ENCODE measurements at places on chromosomes 11 and 22.
A peak's percentile ranks its signal among the peaks of the same experiment; 100 is the strongest.

DNA sequence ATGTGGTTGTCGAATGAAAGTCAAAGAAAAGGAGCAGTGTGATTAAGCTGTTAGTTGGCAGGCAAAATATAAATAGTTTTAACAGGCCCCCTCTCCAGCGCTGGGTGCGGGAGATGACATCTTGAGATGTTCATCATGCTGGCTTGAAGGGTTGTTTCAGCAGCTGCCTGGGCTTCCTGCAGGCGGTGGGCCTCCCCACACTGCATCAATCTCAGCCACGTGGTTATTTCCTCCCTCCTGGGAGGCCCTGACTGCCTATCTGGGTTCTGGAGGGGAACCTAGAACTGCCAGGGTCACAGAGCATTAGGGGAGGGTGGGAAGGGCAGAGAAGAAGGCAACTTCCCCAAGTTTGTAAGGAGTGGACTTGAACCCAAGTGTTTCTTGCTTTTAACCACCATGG, 173.3 kb upstream of the SYT13 start:
- DNase-seq, result no peak

GRCh38 chr11:17478070-17478469, 1.4 kb upstream of the ABCC8 start:
- DNase-seq, result no peak

DNA sequence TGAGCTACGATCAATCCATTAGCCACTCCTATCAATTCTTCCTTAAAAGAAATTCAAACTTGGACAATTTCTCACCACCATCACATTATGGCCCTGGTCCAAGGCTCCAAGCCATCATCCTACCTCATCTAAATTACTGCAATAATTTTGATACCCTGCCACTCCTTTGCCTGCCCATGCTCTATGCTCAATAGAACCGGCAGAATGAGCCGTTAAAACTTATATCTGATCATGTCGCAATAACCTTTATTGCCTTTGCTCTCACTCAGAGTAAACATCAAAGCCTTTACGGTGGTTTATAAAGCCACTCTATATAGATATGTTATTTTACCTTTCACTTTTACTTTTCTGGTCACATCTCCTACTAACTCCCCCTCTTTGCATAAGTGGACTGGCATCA, 2392.1 kb upstream of the RAG2 start:
- no peak for DNase-seq

- DNase-seq, result no peak
These were observed 464.7 kb downstream of the INSC start for GRCh38 chr11:15579287-15580001.

GRCh38 chr11:79485694-79486093, 44.9 kb upstream of the TENM4 start:
- DNase-seq, result no peak

DNA sequence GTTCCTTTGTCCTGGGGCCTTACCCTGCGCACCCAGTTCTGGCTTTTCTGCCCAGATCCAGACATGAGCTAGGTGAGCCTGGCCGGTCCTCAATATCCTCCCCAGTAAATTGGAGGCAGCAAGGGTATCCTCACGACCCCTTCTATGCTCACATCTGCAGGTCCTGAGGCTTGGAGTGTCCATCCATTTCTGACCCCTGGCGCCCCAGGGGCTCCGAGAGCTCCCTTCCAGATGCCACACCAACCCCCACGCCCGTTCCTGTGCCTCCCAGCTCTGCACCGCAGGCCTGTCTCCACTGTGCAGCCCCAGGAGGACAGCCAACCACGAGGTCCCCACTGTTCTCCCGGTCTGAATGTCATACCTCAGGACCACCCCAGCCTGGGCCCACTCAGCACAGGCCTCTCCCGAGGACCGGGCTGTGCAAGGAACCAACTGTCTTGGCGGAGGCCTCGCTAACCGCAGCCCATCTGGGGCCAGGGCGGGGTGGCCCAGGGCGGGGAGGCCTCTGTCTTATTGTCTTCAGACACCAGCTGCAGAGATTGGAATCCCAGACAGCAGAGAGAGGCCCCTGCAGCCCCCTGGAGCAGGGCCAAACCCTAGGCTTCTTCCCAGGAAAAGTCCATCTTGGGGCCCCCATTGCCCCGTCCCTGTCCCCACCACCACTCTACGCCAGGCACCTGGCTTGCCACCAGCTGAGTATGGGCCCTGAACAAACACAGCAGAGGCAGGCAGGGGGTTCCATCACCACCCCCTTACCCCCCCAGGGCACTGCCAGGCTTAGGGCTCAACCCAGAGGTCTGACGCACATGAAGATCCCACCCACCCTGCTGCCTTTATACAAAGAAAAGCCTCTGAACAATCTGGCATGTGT, 39.3 kb downstream of the ALX4 start:
- no peak for DNase-seq

- DNase-seq, result peak; percentile 20
These were observed 1.0 kb upstream of the FNBP4 start for GRCh38 chr11:47768101-47768612.

GRCh38 chr11:72655014-72655413, 19.2 kb downstream of the PDE2A start:
- no peak for DNase-seq

DNA sequence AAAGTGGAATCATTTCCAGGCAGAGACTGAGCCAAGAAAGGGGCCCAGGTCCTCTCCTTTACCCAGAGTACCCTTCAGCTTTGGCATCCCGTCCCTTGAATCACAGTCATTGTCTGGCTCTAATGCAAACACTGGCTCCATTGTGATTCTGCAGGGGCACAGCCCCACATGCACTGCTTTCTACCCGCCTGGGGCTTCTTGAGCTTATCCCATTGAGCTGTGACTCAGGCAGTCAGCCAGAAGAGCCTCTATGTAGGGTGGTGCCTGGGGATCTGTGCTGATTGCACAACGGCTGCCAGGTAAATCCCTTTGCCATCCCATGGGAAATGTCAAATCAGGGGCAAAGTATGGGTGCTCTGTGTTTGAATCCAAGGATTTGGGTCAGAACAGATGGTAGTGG, 88.9 kb downstream of the RASSF10 start:
- no peak for DNase-seq

- no peak for DNase-seq
These were observed 3.9 kb downstream of the LRRC10B start for GRCh38 chr11:61512435-61512834.

DNA sequence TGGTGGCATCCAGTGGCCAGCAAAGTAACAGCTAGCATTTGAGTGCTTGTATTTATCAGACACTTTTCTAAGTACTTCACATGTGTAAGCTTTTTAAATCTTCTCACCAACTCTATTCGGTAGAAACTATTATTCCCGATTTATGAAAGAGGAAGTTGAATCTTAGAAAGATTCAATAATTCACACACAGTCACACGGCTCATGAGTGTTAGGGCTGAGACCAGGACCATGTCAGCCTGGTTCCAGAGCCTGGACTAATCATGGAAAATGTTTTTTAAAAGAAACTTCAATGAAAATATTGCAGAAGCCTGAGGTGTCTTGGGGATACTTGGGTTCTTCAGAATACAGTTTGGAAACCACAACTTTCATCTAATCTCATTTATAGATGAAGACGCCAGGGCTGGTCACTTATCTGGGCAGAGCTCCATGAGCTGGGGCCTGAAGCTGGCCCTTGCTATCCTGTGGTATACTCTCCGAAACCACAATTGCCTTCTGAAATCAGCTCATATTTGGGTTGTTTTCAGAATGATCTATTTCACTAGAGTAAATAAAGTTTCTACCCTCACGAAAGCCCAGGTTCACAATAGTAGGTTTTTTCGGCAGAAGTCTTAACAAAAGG, 4.3 kb upstream of the CRTAM start:
- no peak for DNase-seq

GRCh38 chr11:100635194-100635593, 51.9 kb upstream of the ARHGAP42 start:
- DNase-seq, result no peak

DNA sequence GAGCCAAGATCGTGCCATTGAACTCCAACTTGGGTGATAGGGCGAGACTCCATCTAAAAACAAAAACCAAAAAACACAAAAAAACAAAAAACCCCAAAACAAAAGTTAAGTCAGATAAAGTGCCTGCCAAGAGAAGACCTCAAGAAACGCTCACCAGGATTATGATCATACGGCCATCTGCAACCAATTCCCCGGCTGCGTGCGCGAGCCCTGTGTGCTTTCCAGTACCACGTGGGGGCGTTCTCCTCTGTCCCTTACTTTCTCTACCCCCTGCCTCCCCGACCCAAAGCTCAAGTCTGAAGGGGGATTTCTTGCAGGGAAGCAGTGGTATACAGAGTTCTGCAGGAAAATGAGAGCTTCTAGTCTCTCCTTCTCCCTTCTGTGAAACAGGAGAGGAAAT, 10.5 kb upstream of the RPS19BP1 start:
- DNase-seq, result no peak

- DNase-seq, result peak; percentile 75
These were observed 61.8 kb downstream of the SLC22A12 start for GRCh38 chr11:64652586-64653387.

DNA sequence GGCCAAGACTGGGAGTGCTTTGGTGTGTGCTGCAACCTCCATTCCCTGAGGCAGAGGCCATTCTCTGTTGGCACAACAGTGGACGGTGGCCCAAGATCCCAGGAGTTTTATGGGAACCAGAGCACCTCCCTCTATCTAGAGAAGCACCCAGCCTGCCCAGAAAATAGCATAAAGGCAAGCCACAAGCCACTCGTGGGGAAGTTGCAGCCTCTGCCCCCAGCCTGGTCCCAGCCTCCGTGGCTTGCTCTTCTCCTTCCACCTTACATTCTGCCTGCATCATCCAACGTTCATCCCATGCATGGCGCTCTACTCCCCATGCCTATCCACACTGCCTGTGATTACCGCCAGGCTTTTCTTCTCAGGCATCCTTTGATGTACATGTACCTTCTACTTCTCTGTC, 15.8 kb downstream of the IL17RA start:
- no peak for DNase-seq

GRCh38 chr11:133219543-133219942, 312.8 kb downstream of the OPCML start:
- no peak for DNase-seq

- DNase-seq, result no peak
These were observed 54.4 kb upstream of the JAM3 start for GRCh38 chr11:134014511-134014910.

DNA sequence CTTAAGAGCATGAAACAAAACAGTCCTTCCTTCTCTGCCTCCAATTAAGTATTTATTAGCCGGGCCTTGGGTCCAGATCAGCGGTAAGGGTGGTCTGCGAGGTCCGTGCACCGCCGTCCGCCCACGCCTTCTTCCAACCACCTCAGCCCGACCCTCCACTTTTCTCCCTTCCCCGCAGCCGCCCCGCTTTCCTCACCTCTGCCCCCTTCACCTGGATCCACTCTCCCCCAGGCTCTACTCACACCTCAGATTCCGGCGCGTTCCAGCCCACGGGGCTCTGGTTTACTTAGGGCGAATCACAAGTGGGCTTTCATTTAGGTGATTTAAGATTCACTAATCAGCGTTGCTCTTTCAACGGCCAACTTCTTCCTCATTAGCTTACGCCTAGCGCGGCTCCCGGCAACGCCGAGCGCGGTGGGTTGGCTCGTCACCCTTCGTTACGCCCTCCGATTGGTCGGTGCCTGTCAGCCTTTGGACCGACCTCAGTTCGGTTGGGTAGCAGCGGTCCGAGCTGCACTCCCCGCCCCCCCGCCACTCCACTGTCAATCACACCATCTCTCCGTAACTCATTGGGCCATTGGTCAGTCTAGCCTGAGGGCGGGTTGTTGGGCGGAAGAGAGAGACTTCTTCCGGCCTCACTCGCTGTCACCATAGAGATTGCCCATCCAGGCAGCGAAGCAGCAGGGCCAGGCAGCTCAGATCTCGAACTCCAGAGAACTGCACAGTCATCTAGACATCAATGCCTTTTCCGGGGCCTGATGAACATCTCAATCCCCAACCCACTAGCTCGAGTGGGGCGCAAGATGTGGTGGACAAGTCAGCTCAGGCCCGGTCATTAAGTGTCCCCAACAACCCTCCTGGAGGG, at the start of gene TMEM218:
TSS of gene TMEM218 (minus strand) at position 284 of the 865 bp plus-strand sequence. CDS start 9,385 bp downstream, outside the sequence.
- peak; percentile 91 for DNase-seq

GRCh38 chr11:15180212-15180792, 65.6 kb downstream of the INSC start:
- DNase-seq, result no peak

DNA sequence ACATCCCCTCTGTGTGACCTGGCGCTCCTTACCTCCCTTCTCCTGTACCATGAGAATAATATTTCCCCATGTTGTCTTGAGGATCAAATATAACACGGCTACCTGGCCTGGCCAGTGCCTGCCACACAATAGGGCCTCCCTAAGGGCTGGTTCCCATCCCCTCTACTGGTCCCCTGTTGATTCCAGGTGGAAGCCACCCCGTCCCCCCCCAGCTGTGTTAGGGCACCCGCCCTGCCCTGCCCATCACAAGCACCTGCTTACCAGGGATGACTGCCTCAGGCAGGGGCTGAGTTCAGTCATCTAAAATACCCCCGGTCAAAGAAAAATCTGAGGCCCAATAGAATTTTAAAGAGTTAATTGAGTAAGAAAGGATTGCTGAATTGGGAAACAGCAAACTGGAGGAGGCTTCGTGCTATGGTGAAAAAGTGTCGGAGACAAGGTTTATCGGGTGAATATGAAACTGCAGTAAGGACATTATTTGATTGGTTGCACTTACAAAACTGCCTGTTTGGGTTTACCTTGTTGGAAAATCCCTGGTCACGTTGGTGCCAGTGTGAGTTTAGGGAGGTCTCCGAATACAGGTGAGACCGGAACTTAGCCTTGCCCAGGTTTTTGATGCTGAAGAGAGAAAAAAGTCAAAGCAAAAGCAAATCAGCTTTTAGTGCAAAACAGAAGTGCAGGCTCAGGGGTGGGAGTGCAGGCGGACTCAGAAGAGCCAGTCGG, 5.2 kb downstream of the APOL1 start:
- no peak for DNase-seq

- DNase-seq, result no peak
These were observed 22.1 kb downstream of the IGLL5 start for GRCh38 chr22:22909605-22910271.

- DNase-seq, result no peak
These were observed 172.0 kb upstream of the B3GAT1 start for GRCh38 chr11:134584001-134584561.

DNA sequence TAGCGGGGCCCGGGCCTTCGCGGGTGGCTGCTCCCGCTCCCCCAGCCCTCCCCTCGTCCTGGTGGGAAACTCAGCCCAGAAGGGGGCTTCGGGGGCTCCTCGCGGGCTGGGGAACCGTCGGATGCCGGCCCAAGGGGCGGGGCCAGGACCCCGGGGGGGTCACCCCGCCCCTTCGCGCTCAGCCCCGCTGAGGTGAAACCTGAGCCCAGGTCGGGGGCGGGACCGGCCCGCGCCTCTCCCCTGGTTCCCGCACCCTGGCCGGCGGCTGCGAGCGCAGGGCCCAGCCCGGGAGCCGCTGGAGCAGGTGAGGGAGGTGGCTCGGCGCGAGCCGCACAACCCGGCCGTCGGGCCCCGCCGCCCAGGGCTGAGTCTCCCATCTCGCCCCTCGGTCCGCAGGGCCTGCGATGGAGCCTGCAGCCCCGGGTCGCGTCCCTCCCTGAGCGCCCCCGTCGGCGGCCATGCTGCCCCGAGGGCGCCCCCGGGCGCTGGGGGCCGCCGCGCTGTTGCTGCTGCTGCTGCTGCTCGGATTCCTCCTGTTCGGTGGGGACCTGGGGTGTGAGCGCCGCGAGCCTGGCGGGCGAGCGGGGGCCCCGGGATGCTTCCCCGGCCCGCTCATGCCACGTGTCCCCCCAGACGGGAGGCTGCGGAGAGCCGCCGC, at the start of gene LARGE2:
TSS of gene LARGE2 (plus strand) at position 232 of the 658 bp plus-strand sequence. CDS start at position 459, 227 bp downstream.
- peak; percentile 26 for DNase-seq

- DNase-seq, result no peak
These were observed 28.9 kb downstream of the AP2A2 start for GRCh38 chr11:954392-955153.

GRCh38 chr11:32435511-32435941, at the start of gene WT1:
Gene WT1 (minus strand): TSS chr11:32435539.
- DNase-seq, result no peak

All from activated CD4-positive, alpha-beta T cell treated with anti-CD3 and anti-CD28 coated beads for 4 hours (primary cell).